Activated CD4-positive, alpha-beta T cell treated with anti-CD3 and anti-CD28 coated beads, Interleukin-2, amount 50 U/mL, for 16 hours (primary cell): ENCODE measurements at places on chromosomes 4 and X.

- DNase-seq, result no peak
Measured at GRCh38 chrX:39650768-39651347, 446.9 kb downstream of the BCOR start.

- no peak for DNase-seq
Measured at GRCh38 chr4:139643042-139643895, 22.4 kb upstream of the MGST2 start.

DNA sequence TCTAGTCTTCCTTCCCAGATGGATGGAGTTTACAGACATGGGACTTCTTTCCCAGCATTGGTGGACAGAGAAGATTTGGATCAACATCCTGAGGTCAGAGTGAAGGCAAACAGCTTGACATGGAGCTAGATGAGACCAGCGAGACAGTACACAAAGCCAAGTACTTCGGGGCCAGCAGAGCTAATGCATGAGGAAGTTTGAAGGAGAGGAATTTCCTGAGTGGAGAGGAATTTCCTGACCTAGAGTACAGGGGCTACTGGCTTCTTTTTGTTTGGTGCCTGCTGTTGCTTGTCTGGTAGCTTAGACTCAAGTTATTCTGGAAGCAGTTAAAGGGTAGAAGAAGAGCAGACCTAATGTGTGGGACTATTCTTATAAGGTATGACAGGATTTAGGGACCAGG, 69.1 kb upstream of the EOLA2 start:
- DNase-seq, result no peak

GRCh38 chr4:111500858-111501257, 644.4 kb upstream of the FAM241A start:
- DNase-seq, result no peak

DNA sequence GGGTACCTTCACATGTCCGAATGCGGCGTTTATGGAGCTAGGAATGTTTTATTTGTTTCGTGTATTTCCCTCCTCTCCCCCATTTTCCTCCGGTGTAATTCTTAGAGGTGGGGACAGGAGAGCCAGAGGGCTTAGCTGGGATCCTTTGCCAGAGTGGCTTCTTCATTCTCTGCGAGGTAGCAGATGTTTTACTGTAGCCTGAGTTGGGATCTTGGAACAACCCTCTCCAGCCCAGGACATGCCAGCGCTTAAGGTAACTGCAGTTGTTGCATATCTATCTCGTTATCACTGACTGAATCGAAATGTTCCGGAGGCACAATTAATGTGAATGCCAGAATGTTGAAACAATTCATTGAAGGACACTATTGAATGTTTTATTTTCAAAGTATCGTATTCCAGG, 59.0 kb upstream of the DYNLT3 start:
- DNase-seq, result no peak

DNA sequence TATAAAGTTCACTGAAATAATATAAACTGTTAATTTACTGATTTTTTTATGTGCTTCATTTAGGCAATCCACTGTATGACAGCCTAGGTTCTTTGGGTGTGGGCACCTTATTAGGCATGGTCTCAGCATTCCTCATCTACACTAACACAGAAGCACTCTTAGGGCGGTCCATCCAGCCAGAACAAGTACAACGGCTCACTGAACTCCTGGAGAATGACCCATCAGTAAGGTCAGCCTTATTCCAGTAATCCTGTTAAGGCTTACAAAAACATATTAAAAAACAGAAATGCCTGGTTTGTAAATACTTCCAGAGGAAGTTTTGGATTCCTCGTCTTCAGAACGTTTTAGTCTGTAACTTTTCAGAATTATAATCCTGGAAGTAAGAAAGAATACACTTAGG, 80.1 kb downstream of the SLC30A9 start:
- DNase-seq, result no peak

GRCh38 chrX:101051549-101052302, at the start of gene TRMT2B:
Gene TRMT2B (minus strand): TSS chrX:101052111. CDS start chrX:101042289, 9,822 bp downstream.
- peak; percentile 82 for DNase-seq

- no peak for DNase-seq
Measured at GRCh38 chrX:80766916-80767315, 42.8 kb downstream of the BRWD3 start.

DNA sequence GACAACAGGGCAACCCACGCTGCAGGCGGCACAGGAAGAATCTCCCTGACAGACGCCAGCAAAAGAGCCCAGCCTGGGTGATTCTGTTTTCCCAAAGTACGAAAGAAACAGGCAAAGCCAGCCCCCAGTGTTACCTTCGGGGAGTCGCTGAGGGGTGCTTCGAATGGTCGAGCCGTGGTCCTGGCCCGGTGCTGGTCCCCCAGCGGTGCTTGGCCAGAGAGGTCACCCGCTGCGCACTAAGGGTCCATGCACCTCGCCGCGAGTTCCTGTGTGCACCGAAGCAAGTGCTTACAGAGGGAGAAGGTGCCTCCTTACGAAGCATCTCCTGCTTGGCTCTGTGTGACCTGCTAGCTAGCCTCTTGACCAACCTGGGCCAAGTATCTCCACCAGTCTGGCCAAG, 77.1 kb downstream of the HMX1 start:
- DNase-seq, result no peak

GRCh38 chr4:82681754-82682153, 116.8 kb downstream of the SCD5 start:
- no peak for DNase-seq
